ENCODE measurements at places on chromosomes 2 and 18.

GRCh38 chr2:144357623-144358373 lies 162.1 kb downstream of the ZEB2 start:
- DNase-seq = no peak

DNA sequence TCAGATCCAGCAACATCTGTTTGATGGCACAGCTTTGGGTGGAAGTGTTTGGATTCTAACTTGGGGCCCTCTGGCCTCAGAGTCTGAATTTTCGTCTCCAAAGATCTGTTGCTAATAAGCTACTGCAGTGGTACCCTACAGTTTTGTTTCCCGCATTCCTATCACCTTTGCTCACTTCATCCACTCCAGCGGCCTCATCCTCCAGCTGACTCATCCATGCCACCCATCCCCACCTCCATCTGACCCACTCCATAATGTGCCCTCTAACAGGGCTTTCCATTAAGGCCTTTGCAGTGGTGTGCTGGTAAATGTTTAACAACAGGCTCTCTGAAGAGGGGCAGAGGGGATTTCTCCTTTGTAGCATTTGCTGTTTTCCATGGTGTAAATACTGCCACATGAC lies 225.5 kb downstream of the TGIF1 start:
- no peak for DNase-seq

- DNase-seq = no peak
Measured at GRCh38 chr2:1097101-1097500, 146.5 kb downstream of the SNTG2 start.

GRCh38 chr2:37189452-37190153 lies 1.1 kb upstream of the SULT6B1 start:
- DNase-seq = no peak

DNA sequence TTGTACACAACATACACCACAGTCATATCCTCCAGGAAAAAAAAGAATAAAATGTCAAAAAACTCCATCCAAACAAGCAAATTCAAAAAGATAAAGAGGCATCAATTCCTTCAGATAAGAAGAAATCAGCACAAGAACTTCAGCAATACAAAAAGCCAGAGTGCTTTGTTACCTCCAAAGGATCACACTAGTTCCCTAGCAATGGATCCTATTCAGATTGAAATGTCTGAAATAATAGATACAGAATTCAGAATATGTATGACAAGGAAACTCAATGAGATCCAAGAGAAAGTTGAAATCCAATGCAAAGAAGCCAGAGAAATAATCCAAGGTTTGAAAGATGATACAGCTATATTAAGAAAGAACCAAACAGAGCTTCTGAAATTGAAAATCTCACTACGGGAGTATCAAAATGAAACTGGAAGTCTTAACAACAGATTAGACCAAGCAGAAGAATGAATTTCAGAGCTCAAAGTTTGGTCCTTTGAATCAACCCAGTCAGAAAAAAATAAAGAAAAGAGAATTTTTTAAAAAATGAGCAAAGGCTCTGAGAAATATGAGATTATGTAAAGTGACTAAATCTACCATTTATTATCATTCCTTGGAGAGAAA lies 80.6 kb downstream of the TRABD2A start:
- no peak for DNase-seq

- DNase-seq = peak; percentile 46
Measured at GRCh38 chr2:98730053-98730706, 752 bp downstream of the MGAT4A start.

DNA sequence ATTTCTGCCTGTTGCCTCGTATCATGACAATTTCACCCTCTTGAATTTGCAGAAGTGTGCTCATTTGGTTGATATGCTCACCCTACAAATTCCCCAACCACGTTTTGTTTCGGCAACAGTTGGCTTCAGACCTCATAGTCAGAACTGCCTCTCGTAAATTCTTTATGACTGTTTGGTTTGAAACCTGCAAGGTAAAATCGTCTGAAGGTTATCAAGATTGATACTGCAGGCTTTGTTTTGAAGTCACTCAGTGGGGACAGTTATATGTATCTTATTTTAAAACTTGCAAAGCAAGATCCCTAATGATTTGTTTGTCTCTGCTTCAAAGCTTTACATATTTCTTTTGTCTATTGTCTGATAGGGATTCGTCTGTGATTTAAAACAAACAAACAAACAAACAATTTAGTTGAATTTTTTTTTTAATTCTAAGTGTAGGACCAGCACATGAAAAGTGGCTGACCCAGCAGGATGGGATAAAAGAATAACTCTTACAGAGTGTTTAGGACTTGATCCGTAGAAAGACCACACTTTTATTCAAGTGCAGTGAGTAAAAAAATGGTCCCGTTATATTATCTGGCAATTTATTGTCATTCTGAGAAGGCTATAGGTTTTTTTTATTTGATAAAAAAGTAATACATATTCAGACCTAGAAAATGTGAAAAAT lies 45.7 kb upstream of the MYCN start:
- DNase-seq = no peak

- no peak for DNase-seq
Measured at GRCh38 chr2:100993294-100993693, 8.8 kb upstream of the RPL31 start.

- no peak for DNase-seq
Measured at GRCh38 chr18:32776561-32776960, 3.7 kb upstream of the KLHL14 start.

GRCh38 chr2:10911291-10912075 lies at the start of gene KCNF1:
Gene KCNF1 (plus strand): TSS chr2:10911934. CDS start chr2:10912427, 493 bp downstream.
- DNase-seq = peak; percentile 38

DNA sequence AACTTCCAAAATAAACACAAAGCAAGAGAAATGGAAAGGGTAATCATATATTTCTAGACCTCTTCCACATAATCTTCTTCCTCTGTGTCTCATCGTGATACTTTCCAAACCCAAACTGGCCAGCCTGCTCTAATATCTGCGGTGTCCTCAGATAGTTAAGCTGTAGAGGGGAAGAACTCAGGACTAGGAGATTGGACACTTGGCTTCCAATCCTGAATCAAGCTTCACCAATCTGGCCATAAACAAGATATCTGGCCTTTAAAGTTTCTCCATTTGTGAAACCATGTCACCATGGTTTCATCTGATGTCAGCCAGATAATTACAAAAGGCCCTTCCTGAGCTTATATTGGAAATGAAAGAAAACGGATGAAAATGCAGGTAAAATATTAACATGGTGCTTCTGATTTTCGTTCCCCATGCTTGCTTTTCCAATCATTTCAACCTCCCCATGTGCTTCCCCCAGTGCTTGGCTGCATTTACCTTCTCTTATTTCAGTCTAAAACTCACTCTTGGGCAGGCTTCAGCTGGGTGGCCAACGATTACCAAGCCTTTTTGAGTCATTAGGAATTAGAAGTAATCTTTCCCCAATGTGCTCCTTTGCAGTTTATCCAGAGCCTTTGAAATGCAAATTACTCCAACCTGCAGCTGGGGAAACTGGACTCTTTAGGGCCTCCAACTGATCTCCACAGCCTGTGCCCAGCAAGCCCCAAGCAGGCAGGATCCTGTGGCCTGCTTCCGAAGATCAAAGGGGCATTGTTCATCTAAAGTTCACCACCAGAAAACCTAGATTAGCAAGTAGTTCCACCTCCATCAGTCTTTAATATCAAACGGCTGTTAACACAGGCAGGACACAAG lies 44.5 kb upstream of the MYCN start:
- no peak for DNase-seq

DNA sequence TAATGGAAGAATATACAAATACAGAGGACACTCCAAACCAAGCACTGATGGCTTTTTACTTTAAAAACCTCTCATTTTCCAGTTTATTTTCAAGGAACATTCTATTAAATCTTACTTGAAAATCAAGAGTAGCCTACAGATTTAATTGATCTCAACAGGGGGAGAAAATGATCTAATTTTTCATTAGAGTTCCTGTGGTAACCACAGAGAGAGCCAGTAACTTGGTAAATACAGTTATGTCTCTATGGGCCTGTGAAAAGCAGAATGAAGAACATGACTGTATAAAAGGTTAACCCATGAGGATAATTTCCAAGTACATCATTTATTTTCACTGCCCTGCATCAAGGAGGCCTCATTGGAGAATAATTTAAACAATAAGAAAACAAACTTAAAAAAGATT lies 39.8 kb upstream of the ITPRID2 start:
- DNase-seq = no peak

- DNase-seq = no peak
Measured at GRCh38 chr2:120823551-120823950, 87.9 kb downstream of the GLI2 start.

GRCh38 chr2:142642650-142643049 lies 234.8 kb upstream of the KYNU start:
- DNase-seq = no peak

- peak; percentile 48 for DNase-seq
Measured at GRCh38 chr2:84881581-84882413, 913 bp upstream of the TRABD2A start.

GRCh38 chr2:67993329-67993728 lies 69.5 kb downstream of the C1D start:
- no peak for DNase-seq

DNA sequence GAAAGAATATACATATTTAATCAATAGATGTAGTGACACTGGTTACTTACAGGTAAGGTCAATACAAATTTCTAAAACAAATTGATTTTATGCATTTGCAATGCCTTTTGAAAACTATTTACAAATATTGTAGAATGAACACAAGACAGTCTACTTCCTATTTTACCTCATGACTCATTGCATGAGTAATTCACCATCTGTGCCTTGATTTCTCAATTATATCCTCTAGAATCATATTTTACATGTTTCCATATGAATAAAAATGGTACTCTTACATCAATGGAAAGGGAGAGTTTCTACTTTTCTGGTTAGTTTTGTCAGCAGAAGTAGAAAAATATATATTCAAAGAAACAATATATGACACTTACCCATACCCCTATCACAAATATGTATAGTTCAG lies 203.8 kb upstream of the CDH7 start:
- DNase-seq = no peak

GRCh38 chr2:10720306-10720705 lies 1.1 kb upstream of the ATP6V1C2 start:
- DNase-seq = no peak

DNA sequence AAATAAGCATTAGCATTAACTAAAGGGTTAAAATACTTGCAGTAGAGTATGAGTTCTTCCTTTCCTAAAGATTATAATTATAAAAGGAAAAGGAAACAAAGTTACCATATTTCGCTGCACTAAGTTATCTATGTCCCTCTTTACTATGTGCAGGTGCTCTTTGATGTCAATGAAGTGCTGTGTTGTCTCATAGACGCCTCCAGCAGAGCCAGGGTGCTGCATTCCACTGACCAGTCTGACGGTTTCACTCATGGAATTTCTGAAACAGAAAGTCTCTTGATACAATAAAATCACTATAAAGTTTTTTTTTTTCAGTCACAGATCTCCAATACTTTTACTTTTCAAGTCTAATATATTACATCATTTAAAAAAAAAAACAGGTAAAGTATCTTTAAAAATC lies 14.5 kb upstream of the CPLX4 start:
- DNase-seq = no peak

GRCh38 chr2:83106853-83107252 lies 1352.2 kb downstream of the SUCLG1 start:
- DNase-seq = no peak

GRCh38 chr2:160381425-160381951 lies 112.1 kb downstream of the RBMS1 start:
- no peak for DNase-seq

GRCh38 chr2:113762377-113763118 lies 6.1 kb upstream of the SLC35F5 start:
- DNase-seq = no peak

DNA sequence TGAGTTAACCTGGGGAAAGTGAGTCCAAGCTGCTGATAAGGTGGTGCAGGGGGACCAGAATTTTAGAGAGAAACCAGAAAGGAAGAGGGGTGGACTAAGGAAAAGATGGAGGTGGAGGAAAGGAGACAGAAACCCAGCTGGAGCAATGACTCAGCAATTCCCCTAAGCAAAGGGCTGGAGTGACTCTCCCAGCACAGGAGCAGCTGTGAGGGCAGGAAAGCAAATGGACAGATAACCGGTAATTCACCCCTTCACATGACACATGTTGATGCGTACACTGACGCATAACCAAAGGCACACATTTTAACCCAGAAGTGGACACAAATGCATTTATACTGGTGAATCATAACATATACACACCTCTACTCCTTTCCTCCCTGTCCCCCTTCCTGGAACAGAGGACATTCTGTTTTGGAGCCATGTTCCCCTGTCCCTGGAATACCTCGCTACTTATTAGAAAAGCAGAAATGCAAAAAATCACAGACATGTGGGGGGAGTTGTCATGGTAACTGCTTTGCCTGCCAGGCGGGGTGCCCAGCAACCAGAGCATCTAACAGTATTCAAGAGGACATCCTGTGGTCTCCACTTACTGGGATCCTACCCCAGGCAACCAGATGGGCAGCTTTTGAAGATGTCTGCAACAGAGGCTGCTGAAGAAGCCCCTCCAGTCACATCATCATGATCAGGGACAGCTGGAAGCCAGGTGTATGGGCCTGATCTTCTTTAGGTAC lies 4.7 kb downstream of the CDK5R2 start:
- peak; percentile 11 for DNase-seq

DNA sequence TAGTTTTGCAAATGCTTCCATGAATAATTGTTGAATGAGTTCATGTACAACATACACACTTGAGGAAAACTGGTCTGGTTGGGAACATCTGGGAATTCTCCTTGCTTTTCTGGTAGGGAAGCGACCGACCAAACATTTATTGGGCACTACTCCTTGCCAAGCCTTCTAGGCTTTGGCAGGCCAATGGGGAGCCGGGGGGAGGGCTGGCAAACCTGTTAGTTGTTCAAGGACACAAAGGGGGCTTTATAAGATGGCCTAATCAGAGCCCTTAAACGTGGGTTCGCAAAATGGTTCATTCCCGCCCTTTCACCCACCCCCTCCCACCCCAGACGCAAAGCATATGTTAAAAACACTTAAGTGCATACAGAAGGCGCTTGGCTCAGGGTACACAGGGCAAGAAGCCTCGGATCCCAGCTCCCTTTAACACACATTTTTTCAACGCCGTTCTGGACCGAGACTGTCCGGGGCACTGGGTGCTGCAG lies 844 bp upstream of the VSNL1 start:
- DNase-seq = no peak

DNA sequence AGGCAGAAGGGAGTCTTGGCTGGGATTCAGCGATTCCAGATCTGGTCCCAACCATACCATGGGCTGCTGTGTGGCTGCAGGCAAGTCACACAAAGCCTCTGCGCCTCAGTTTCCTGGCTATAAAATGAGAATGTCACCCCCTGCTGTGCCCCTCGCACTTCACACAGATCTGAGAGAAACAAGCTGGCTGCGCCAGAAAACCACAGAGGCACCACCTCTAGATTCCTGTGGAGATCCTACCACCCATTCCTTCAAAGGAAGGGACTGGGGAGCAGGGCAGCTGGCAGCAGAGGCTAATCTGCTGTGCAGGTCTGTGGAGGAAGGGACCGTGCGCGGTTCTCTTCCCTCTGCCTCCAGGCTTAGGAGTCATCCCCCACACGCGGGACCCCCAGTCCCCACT lies 19.8 kb downstream of the NEURL3 start:
- no peak for DNase-seq

DNA sequence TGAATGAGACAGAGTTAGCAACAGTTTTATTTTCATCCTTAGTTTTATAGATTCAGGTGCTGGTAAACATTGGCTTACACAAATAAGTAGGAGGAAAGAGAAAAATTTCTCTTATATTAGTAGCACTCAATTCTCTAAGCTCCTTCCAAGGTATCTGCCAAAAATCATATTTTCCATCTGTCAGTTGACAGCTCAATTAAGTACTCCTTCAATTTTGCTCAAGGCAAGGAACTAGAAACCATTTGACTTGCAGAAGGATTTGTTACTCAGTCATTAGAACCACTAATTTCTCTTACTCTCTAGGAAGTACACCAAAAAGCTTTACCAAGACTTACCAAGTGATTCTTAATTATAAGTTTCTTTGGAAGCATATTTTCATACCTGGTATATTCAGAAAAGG lies 101.4 kb upstream of the ATP8B1 start:
- DNase-seq = no peak
